Foreskin fibroblast (primary cell): ENCODE measurements at places on chromosomes 5 and 9.

DNA sequence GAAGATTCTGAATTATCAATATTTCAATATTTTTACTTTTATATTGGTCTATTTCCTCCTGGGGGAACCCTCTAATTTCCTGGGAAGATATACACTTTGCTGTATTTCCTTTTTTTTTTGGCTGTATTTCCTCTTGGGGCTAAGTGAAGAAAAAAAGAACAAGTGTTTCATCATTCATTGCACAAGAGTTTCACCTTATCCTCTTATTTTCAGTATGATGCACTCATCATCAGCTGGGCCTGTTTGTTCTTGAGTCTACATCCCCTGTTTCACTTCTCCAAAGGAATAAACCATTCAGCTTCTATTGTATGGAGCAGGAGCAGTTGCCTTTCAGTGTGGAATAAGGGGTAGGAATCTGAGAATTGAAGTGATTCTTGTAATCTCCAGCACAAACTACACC lies 210.8 kb downstream of the FAM170A start:
- DNase-seq, result no peak

DNA sequence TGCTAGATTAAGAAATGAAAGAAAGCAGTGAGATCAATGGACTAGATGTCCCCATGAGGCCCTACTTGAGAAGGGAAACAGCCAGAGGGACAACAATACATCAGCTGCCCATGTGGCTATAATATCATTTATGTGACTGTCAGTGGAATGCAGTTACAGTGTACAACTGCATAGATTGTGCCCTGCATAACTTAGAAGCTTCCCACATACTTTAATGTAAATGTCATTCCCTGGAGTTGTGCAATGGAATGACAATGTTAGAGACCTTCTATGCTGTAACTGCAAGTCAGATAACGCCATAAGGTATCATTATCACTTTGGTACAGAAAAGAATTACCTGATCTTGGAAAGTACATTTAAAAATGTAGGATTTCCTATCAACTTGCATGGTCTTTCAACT lies 67.4 kb downstream of the FBN2 start:
- DNase-seq, result peak; percentile 51

DNA sequence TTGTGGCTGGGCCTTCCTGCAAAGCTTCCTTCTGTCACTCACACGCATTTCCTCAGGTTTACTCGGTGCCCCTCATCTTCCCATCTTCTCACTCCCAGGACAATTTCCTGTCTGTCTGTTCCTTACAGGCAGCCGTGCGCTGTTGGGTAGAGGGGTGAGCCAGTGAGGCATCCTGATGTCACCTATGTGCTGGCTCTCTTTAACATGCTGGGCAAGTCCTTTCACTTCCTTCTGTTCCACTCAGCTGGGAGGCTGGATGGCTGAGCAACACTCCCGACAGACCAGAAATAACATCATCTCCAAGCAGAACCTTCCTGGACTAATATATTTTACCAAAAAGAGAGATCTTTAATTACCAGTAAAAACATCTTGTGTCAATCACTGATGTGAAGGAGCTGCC lies 103.0 kb downstream of the HSD17B3 start:
- no peak for DNase-seq

DNA sequence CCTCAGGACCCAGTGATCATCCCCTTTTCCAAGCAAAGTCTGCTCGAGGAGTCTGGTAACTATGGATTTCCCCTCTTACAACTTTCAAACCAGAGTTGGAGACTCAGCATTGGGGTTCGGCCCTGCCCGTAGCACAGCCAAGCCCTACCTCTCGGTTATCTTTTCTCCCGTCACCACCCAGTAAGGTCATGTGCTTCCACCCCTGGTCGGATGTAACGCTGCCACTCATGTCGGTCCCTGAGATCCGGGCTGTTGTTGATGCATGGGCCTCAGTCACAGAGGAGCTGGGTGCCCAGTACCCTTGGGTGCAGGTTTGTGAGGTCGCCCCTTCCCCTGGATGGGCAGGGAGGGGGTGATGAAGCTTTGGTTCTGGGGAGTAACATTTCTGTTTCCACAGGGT lies 1.2 kb downstream of the GALT start:
- DNase-seq, result no peak

DNA sequence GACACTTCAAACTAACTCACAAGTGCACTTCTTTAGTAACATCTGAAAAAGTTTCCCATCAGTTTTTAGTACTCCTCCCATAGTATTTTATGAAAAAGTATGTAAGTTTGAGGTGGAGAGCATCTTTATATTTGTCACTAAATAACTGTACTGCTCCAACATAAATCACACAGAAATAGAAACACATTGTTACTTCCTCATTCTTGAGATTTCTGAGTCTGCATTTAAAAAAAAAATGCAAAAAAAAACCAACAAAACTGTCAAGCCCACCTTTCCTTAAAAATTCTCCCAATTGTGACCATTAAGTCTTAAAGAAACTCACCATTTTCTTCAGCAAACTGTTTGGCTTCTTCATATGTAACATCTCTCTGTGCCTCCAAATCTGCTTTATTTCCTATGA lies 18.7 kb downstream of the RAB14 start:
- DNase-seq, result no peak

GRCh38 chr5:27242258-27242626 lies 203.9 kb upstream of the CDH9 start:
- no peak for DNase-seq

- DNase-seq, result no peak
Observed at GRCh38 chr9:16661816-16662215, 208.7 kb downstream of the BNC2 start.

GRCh38 chr9:18710065-18710464 lies 236.1 kb downstream of the ADAMTSL1 start:
- no peak for DNase-seq

GRCh38 chr9:136729144-136729543 lies 13.6 kb downstream of the LCN10 start:
- DNase-seq, result peak; percentile 58

- DNase-seq, result peak; percentile 97
Observed at GRCh38 chr5:143536364-143536763, 132.9 kb upstream of the NR3C1 start.

GRCh38 chr9:132005899-132006298 lies 73.8 kb downstream of the MED27 start:
- DNase-seq, result no peak

DNA sequence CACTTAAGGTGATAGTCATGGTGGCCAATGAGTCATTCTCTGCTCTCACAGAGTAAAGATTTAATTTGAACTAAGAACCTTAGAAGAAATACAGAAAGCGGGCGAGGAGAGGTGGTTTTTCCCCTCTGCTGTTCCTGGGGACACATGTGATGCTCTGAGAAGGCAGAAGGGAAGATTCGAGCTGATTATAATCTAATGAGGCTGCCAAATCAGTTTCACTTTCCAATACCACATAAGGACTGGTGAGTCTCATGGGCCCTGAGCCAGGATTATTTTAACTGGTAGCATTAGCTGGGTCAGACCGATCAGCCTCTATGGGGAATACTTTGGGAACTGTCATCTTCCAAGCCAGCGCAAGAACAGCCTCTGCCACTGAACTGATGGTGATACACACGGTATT lies 116.5 kb downstream of the SLC1A3 start:
- DNase-seq, result no peak

- DNase-seq, result no peak
Observed at GRCh38 chr5:20229303-20230005, 241.5 kb upstream of the CDH18 start.

DNA sequence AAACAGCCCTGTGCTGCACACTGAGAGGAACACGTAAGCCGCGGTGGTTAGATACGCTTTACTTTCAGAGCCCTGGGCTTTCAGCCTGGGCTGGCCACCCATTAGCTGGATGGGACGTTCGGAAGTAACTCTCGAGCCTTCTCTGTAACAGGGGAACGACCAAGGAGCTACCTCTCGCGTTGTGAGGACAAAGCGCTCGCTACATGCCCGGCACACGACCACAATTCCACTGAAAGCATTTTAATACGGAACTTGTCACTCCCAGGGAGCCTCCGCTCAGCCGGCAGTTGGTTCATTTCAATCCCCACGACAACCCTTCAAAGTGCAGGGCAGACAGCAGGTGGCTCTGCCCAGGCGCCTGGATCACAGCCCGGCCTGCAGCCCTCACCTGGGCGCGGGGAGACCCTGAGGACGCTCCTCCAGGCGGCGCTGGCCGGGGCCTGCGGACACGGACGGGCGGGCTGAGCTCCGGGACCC lies 368 bp downstream of the SURF1 start:
- DNase-seq, result no peak

DNA sequence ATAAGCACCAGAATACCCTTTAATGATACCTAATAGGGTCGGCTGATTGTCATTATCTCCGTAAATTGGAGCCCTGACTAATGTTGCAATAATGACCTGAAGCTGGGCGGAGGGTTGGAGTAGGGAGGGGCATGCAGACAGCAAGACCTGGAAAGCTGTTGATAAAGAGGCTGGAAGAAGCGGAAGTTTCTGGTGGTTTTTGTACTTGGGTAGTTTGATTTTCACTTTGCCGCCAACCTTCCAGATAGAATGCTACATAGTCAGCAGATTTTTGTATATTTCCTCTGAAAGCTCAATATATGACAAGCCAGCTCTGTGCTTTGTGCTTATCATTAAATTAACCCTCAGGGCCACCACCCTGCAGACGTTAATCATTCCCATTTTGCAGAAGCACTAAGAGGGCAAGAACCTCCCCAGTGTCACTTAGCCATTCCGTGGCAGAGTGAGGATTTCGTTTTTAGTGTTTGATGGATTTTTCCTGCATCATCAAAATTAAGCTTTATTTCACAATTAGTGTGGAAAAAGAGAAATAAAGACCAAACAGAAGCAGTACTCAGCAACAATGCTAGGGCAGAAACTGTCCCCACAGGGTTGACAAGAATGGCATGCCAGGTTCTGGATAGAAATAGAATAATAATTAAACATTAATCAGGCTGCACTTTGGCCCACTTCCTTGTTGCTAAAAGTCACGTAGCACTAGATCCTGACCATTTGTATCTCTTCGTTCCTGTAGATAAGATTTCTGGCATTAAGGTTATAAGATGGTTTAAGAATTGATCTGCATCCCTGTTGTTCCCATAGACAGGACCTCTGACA lies 34.7 kb downstream of the DIRAS2 start:
- DNase-seq, result no peak

GRCh38 chr5:176379881-176380280 lies 8.5 kb downstream of the NOP16 start:
- DNase-seq, result no peak

- DNase-seq, result no peak
Observed at GRCh38 chr5:141634720-141635119, 1.9 kb downstream of the HDAC3 start.

- no peak for DNase-seq
Observed at GRCh38 chr5:165579911-165580310, 2074.5 kb downstream of the MAT2B start.

DNA sequence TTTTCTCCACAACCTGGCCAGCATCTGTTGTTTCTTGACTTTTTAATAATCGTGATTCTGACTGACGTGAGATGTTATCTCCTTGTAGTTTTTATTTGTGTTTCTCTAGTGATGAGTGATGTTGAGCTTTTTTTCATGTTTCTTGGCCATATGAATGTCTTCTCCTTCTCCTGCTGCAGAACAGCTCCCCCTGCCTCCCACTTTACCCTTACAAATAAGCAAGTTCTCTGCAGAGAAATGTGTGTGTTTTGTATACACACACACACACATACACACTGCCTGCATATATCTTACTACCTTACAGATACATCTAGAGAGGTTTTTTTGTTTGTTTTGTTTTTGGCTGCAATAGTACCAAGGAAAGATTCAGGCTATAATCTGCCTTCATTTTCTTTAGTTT lies 88.7 kb upstream of the PHF24 start:
- peak; percentile 2 for DNase-seq

GRCh38 chr5:55218967-55219366 lies 8.1 kb downstream of the MCIDAS start:
- DNase-seq, result no peak

DNA sequence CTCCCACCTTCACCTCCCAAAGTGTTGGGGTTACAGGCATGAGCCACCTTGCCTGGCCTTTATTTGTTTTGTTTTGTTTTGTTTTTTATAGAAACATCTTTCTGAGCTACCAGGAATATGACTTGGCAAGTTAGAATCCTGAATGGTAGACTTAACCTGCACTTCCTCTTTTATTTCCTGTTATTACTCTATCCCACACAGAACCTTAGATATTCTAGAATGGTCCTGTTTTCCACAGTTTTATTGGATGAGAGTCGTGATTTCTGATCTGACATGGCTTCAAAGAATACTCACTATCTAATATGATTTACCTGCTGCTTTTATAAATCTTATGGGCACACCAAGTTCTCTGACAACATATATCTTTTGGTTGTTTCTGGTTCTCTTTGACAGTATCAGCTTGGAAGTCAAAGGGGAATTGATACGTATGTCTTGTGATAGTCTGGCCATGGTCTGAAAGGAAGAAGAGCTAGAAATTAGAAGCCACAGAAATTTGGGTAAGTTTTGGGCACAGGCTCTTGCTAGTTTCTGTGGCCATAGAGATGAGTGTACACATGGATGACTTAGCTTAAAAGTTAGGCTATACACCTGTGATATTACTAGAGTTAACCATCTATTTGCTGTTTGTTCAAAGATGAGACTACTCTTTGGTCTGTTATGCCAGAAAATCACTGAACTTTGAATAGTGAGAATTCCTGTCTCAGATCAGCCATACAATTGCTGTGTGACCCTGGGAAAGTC lies 4.7 kb upstream of the PANK3 start:
- DNase-seq, result no peak

- no peak for DNase-seq
Observed at GRCh38 chr9:132590037-132590317, 7.6 kb downstream of the BARHL1 start.

DNA sequence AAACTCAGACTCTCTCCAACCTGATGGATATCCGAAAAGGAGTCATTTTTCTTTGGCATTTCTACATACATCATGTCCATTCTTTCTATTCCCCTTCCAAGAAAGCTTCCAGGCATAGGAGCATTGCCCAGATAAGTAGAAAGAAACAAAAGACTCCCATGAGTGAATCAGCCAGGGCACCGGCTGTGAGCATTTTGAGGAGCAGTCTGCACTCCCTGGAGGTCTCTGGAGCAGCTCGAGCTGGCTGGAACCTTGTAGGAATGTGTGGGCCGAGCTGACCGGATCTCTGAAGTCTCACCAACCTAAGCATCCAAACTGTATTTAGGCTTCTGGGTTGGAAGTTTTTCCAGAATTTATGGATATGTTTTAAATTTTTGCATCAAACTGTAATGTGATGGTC lies 161.4 kb upstream of the TRPC7 start:
- no peak for DNase-seq

DNA sequence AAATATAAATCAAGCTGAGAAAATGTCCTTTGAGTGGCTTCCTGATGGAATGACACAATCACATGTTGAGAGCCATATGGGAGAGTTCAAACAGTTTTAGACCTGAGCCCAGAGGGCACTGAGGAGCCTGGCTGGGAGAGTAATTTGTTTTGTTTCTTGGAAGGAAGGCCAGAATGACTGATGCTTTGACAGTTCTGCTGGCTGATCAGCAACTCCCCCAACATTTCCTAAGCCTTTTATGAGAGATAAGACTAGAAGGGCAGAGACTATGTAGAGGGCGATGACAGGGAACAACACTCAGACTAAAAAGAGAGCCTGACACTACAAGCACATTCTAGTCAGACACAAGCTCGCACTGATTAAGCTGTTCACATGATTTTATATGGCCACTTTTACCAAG lies 169.2 kb downstream of the COX7C start:
- no peak for DNase-seq
